ENCODE measurements at places on chromosomes 11 and 22.

GRCh38 chr22:21457023-21457787, 10.0 kb upstream of the TMEM191C start:
- no peak for DNase-seq

- no peak for DNase-seq
Measured at GRCh38 chr11:23310276-23310675, 450.0 kb upstream of the CCDC179 start.

GRCh38 chr11:75055511-75055910, 41.2 kb downstream of the OR2AT4 start:
- DNase-seq, result no peak

DNA sequence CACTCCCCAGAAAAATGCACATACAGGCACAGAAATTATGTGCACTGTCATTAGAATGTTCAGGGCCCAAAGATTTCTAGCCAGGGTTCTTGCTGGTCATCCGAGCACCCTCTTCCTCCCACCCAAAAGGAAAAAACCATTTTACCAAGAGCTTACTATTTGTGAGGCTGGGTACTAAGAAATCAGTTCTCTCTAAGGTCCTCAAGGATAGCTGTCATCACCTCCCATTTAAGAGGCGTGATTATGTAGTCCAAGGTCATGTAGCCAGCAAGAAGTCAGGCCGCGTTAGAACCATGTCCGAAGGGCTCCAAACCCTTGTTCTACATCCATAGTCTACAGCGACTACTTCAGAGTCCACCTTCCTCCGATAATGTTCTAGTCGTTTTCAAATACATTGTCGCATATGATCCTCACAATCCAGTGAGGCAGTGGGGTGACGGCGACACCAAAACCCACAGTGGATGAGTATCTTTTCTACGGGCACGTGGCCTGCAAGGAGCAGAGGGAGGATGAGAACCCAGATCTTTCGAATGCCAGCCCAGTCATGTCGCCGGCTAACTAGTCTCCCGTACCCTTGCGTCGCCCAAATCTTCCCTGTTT, 634 bp downstream of the TIMM8B start:
- DNase-seq, result no peak

- DNase-seq, result peak; percentile 88
Measured at GRCh38 chr11:44065841-44066731, at the start of gene ACCS. ACCS (plus strand) TSS chr11:44066270; CDS start chr11:44067628, 1,358 bp downstream.

GRCh38 chr11:80515097-80515496, 1074.3 kb upstream of the TENM4 start:
- no peak for DNase-seq

DNA sequence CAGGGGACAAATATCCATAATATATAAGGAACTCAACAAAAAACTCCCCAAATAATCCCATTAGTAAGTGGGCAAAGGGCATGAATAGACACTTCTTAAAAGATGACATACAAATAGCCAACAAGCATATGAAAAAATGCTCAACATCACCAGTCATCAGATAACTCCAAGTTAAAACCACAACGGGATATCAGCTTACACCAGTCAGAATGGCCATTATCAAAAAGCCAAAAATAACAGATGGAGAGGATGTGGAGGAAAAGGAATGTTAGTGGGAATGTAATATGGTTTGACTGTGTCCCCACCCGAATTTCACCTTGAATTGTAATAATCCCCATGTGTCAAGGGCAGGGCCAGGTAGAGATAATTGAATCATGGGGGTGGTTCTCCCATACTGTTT, 350.1 kb downstream of the GUCY1A2 start:
- no peak for DNase-seq

GRCh38 chr11:35138943-35139721, at the start of gene CD44:
CD44 (plus strand) TSS chr11:35139171; CDS start chr11:35139304, 133 bp downstream.
- DNase-seq, result peak; percentile 80
